Stimulated activated CD4-positive, alpha-beta T cell treated with anti-CD3 and anti-CD28 coated beads, TNF-alpha, amount 100 ng/mL, for 1 hour (primary cell): ENCODE measurements at places on chromosomes 2 and 18.

GRCh38 chr2:29080886-29081743, 6.8 kb upstream of the PCARE start:
- no peak for DNase-seq

DNA sequence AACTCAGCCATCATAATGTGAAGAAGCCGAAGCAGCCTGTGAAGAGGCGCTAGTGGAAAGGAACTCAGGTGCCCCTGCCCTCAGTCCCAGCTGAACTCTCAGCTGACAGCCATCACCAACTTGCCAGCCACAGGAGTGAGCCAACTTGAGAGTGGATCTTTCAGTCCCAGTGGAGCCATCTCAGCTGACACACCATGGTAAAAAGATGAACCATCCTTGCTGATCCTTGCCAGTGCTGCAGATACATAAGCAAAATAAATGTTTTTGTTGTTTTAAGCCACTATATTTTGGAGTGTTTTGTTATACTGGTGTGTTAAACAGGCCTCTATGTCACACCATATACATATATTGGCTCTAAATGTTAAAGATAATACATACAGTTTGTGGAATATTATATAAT, 195.8 kb upstream of the SPRED2 start:
- DNase-seq: no peak

DNA sequence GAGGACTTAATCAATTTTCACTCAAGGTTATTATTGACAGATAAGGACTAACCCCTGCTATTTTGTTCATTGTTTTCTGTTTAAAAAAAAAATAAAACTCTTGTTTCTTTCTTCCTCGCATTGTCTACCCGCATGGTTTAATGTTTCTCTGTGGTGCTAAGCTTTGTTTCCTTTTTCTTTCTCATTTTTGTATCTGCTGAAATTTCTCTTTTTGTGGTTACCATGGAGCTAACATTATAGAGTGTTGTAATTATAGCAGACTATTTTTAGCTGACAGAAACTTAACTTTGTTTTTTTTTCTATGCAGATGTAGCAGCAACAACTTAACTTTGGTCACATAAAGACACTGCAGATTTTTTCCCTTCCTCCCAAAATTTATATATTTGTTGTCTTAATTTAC, 43.1 kb upstream of the CHN1 start:
- no peak for DNase-seq

- no peak for DNase-seq
Observed at GRCh38 chr2:139438478-139438877, 658.3 kb upstream of the NXPH2 start.

GRCh38 chr2:167049659-167050058, 161.4 kb downstream of the XIRP2 start:
- DNase-seq: no peak

DNA sequence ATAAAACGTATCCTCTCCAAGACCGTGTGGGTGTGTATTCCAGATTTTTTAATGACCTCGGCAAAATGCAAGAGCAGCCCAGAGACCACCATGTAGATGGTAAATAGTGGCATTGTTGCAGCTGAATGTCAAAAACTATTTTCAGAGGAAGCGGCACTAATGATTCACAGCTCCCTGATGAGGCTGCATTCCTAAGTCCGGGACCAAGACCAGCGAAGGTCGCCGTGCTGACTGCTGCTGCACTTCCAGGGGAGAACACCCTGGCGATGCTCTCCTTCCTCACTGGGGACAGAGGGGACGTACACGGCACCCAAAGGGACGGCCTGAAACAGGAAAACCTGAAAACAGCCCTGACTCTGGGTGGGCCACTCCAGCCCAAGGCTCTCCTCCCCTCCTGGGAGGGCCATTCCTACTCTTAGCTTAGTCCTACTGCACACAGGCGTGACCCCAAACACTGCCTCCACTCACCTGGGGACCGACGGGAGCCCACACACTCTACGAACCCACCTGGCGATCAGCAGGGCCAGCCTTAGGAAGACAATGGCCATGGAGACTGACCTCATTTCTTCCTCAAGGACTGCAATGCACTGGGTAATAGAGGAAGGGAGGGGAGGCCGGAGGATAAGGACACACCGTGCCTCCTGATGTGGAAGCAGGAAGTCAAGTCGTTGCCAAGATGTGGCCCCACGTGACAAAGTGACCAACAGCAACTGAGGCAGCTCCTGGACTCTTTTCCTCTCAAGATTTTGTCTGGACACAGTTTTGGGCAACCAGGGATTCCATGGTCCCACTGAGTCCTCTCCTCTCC, 82.8 kb downstream of the ZNF516 start:
- DNase-seq: no peak

- no peak for DNase-seq
Observed at GRCh38 chr2:64400105-64400728, 53.7 kb upstream of the LGALSL start.

DNA sequence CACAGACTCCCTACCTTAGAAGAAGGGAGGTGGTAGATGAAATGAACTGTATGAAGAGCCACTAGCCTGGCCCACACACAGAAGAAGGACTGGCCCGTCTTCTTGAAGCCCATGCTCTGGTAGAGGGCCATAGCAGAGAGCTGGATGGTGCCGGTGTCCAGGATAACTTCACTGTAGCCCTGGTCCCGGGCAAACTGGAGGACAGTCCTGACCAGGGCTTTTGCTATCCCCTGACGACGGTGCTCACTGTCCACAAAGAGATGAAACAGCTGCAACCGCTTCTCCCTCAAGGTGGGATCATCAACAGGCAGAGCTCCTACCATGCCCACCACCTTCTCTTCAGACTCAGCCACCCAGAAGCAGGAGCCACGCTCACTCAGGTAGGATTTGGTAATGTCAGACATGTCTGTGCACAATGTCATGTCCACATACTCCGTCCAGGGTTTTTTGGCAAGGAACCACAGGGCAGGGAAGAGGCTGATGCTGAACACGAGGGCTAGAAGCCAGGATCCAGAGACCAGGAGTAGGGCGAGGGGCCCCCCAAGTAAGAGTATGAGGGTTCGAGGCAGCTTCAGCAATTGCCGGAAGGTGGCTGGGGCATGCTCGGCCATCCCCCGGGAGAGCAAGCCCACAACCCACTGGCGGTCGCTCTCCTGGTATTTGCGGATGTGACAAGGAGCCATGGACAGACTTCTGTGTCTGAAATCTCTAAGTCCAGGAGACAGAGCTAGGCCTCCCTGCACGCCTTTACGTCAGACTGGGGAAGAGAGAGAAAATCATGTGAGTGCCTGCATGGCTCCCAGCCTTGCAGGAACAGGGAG, 1.1 kb downstream of the NAT8 start:
- DNase-seq: no peak

- DNase-seq: no peak
Observed at GRCh38 chr18:38497266-38497665, 931.7 kb upstream of the CELF4 start.

GRCh38 chr2:108589781-108590180, 55.5 kb downstream of the LIMS1 start:
- DNase-seq: no peak

DNA sequence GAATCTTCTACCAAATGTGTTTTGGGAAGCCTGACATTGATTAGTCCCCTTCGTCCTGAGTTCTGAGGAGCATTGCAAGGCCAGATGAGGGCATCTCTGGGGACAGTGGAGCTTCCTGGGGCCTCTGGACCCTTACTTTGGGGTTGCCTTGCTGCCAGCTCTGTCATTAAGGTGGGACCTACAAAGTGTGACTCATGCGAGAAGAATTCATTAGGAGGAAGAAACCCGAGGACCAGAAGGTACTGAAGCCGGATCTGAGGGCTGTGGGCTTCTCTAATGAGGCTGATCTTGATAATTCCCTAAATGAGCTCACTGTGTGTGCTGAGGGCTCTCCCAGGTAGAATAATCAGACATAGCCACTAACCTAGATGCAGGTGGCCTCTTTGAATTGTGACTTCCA, 695 bp upstream of the SCYGR2 start:
- DNase-seq: no peak

DNA sequence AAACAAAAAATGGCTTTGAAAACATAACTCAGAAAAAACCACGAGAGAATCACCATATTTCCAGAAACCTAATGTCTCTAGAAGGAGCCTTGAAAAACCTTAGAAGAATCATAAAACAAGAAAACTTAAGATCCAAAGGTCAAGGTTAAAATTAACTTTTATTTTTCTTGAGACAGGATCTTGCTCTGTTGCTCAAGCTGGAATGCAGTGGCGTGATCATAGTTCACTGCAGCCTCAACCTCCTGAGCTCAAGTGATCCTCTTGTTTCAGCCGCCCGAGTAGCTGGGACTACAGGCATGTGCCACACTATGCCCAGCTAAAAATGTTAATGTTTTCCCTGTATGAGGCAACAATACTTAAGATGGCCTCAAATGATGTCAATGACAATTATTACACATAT, 254.2 kb upstream of the SESTD1 start:
- DNase-seq: no peak
